ENCODE measurements at places on chromosomes 1 and 21.

GRCh38 chr1:89273324-89273778 is 691 bp upstream of the GBP5 start:
- no peak for DNase-seq

DNA sequence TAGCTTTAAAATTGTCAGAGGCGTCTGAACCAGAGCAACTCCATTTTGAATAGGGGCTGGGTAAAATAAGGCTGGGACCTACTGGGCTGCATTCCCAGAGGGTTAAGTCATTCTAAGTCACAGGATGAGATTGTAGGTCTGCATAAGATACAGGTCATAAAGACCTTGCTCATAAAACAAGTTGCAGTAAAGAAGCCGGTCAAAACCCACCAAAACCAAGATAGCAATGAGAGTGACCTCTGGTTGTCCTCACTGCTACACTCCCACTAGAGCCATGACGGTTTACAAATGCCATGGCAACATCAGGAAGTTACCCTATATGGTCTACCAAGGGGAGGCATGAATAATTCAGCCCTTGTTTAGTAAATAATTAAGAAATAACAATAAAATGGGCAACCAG is 143.6 kb downstream of the GABPA start:
- no peak for DNase-seq

- DNase-seq: no peak
Observed at GRCh38 chr1:247322849-247323586, 8.6 kb downstream of the ZNF496 start.

DNA sequence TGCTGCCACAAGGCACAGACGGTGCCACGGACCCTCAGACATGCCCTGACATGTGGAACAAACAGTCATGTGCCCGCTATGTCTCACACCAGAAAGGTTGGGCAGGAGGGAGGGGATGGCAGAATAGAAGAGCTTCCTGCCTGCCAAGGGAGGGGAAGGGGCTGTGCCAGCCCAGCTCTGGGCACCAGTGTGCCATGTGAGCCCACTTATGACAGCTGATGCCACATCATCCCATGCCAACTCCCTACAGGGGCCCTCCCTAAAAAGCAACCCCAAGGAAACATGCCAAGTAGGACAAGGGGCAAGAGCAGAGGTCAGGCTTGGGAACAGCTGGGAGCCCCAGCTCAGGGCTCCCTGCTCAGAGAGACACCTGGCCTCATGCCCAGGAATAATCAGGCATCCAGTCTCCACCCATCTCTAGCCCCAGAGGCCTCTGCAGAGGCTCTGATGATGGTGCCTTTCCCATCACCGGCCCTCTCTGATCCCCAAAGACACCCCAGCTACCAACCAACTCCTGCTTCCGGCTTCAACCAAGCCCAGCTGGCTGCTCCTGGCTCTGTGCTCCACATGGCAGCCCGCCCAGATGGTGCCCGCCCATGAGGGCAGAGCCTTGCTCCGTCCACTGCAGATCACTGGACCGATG is 10.3 kb downstream of the ADGRB2 start:
- peak; percentile 74 for DNase-seq

GRCh38 chr1:197393105-197393504 is 125.1 kb downstream of the CRB1 start:
- DNase-seq: no peak

GRCh38 chr1:116377541-116378529 is 4.8 kb downstream of the ATP1A1 start:
- peak; percentile 35 for DNase-seq

DNA sequence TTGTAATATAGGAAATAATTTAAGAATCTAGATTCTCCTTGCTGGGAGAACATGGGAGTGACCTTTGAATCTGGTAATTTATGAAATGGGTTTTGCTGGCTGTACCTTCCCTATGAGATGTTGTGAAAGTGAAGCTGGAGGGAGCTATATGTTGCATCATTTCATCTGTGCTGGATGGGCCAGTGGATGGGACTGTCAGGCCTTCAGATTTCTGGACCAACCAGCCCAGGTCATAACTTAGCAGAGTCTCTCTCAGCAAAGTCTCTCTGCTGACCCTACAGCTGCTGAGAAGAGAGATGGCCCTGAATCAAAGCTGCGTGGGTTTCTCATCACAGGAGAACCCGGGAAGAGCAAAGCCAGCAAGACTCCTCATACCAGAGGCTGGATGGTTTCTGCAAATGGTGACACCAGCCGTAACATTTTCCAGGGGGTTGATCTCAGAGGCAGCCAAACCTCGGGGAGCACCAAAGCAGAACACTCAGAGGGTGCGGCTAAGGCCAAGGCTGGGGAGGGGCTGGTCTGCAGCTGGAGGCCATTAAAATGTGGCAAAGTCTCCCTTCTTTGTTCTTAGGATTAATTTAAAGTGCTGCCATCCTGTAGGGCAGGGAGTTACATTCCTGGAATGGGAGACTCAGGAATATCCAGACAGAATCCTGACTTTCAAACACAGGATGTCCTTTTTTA is 18.2 kb upstream of the PTGFRN start:
- DNase-seq: no peak

DNA sequence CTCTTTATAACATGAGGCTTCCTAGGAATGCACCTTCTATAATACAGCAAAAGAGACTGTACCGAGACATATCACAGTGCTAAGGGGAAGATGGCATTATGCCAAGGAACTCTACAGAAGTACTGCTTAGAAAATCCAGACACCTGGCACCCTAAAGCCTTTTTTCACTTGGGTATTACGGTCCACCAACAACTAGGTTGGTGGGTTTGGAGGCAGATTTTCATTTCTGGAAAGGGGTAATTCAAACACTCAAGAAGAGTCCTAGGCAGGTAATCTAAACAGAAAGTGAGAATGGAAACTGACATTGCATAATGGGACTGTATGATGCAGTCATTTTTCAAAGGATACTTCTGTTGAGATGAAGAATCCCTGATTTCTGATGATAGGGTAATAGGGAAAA is 19.6 kb downstream of the SCMH1 start:
- DNase-seq: peak; percentile 99

DNA sequence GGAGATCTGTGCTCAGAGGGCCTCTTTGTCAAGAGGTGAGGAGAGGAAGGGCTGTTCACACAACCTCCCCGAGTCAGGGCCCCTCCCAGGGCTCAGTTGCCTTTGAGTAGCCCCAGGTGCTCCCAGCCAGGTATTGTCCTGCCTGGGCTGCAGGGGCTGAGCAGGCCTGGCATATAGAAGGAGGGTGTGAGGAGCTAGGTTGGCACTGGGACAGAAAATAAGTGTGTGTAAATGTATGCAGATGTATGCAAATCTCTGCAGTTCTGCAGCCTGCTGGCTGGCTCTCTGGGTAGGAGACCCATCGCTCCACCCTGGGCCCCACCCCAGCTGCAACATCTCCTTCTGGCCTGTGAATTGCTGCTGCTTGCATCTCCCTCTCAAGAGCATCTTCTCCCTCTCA is 52.4 kb downstream of the NAV1 start:
- DNase-seq: no peak

- peak; percentile 60 for DNase-seq
Observed at GRCh38 chr1:93844262-93845045, 34.6 kb downstream of the DNTTIP2 start.

DNA sequence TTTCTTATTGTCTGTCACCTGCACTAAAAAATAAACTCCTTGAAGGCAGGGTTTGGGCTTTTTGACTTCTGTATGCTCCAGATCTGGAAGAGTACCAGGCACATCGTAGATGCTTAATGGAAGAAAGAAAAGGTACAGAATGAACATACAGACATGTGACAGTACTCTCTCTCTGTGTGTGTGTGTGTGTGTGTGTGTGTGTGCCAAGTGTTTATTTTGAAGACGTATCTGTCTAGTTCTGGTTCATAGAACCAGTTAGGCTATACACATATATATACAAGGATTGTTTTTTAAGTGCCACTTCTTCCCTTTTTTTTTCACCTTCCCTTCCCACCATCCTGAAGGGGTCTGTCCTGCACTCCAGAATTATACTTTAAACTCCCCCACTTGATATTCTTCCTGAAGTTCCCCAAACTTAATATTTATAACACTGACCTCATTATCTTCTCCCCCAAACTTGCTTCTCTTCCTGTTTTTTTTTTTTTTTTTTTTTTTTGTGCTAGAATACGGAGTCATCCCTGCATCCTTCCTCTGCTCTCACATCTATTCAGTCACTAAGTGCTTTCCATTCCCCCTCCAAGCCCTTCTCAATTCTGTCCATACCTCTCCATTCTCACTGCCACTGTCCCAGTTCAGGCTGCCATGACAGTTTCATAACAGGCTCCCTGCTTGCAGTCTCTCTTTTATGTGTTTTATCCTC is 5.4 kb upstream of the KCNA3 start:
- no peak for DNase-seq

DNA sequence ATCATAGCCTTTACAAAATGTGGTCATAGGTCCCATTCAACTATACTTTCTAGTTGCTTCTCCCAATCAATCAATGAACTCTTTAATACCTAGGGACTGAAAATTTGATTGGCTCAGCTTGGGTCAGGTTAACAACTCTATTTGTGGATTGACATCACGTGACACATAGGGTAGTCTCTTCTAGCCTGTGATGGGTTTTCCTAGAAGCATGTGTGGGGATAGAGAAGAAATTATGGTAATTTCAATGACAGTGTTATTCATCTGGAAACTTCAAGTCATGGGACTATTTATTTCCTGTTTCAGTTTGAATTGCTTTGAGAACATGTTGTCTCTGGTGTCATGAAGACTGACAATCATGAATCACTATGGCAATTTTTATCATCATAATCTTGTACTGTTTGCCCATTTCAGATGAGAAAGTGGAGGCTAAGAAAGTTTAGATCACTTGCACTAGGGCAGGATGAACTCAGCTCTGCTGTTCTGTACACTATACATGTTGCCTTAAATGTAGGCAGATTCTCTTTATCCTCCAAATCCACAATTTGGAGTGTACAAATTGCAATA is 529.9 kb upstream of the BEND5 start:
- DNase-seq: no peak

DNA sequence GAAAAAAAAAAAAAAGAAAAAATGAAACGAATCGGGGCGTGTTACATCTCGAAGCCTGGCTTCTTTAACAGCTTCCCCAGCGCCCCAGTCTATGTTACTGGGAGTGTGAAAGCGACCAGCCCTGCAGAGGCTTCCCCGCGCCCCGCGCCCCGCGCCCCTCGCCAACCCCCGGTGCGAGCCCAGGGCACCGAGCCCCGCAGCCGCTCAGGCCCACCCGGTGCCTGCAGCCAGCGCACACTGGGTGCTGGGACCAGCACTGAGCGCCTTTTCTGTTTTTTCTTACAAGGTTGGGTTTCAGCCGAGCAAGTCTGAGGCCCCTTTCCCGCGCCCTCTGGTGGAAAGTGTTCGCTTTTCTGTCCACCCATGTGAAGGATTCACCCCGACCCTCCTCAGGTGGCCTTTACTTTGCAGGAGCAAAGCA is 42.1 kb upstream of the ZNF496 start:
- DNase-seq: no peak

DNA sequence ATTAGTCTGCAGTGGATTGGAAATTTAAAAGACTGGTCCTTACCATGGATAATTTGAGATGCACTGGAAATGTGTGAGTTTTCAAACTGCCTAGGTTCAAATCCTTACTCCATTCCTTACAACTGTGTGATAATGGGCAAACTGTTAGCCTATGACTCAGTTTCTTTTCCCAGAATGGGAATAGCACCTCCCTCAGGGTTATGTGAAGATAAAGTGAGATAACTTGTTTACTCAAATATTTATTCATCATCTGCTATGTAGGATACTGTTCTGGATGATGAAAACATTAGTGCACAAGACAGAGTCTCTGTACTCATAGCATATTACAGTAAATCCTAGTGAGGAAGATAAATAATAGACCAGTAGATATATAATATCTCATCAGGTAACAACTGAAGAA is 28.6 kb downstream of the LRIG2 start:
- DNase-seq: no peak

DNA sequence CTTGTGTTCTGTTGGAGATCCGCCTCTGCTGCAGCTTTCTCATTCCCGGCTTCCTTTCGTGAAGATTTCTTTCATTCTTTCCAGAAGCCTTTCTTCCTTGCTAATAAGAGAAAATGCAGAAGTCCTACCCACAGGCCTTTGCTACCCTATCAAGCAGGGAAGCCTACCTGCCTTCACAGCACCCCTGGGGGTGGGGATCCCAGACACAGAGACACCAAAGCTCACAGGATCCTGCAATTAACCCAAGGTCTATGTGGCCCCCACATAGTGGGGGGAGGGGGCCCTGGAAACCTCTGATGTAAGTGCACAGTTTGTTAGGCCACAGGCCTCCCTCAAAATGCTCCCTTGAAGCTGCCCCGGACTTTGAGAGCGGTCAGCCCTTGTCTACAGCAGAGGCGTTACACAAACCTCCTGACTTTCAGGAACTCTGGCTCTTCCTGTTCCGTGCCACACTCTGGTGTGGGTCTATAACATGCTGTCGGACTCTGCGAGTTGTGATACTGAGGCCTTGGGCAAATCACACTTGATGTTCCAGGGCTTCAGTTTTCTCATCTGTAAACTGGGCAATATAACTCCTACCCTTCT is 31.2 kb downstream of the NKAIN1 start:
- DNase-seq: no peak

GRCh38 chr1:174008269-174008668 is 13.9 kb downstream of the RC3H1 start:
- no peak for DNase-seq

GRCh38 chr1:85109475-85109874 is 61.2 kb upstream of the MCOLN3 start:
- peak; percentile 78 for DNase-seq

DNA sequence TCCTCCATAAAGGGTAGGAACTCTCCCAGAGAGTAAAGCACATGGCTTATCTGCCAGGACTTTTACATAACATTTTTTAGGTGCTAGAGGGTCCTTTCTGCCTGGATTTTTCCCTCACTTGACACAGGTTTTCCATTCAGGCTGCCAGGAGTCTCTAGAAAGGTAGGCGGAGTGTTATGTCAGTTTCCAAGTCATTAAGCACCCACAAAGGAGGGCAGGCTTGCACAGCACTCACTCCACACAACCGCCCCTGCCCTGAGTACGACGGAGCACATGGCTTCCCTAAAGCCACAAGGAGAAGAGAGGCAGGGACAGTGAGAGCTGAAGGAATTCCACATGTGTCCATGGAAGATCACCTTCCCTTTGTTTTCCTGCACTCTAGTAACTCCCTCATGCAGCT is 55.7 kb downstream of the CAPZB start:
- DNase-seq: no peak

DNA sequence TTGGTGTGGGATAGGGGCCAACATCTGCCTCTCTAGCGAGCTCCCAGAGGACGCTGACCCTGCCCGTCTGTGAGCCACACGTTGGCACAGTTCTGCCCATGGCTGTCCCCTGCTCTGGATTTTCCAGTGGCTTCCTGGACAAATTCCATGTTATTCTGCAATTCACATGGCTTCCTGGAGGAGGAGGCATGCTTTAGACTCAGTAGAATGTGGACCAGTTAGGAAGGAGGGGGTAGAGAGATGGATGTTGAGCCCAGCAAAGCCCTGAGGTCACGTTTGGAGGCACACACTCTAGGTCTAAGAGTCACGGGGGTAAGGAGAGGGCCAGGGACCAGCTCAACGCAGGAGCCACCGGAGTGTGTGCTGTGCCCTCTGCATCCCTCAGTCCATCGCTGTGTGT is 12.2 kb downstream of the COL8A2 start:
- no peak for DNase-seq

- peak; percentile 75 for DNase-seq
Observed at GRCh38 chr1:183548116-183548515, 42.1 kb downstream of the NCF2 start.

GRCh38 chr1:79283451-79283850 is 276.9 kb upstream of the ADGRL4 start:
- no peak for DNase-seq

GRCh38 chr1:212513586-212513985 is 80.9 kb downstream of the NENF start:
- DNase-seq: peak; percentile 44

All from NCI-H2029 (cell line).